Endothelial cell of umbilical vein (primary cell): ENCODE measurements at places on chromosomes 1 and 21.

GRCh38 chr1:244224487-244225430 lies 173.7 kb downstream of the ZBTB18 start:
- H3K27me3 ChIP-seq, result no peaks in the 10 kb centered on the region
- no peaks in the 10 kb centered on the region for H3K36me3 ChIP-seq
- no peak overlapping the region for H3K27ac ChIP-seq
- no peak for DNase-seq

- no peak overlapping the region for H3K27ac ChIP-seq
- H3K27me3 ChIP-seq, result no peaks in the 10 kb centered on the region
- no peak for DNase-seq
- no peak overlapping the region for H3K4me3 ChIP-seq
- no peaks in the 10 kb centered on the region for H3K4me1 ChIP-seq
- H3K36me3 ChIP-seq, result no peaks in the 10 kb centered on the region
Observed at GRCh38 chr1:104856091-104856490, 1106.4 kb downstream of the AMY1C start.

GRCh38 chr21:42311816-42312625 lies 3.2 kb downstream of the TFF3 start:
- DNase-seq, result no peak
- no peaks in the 10 kb centered on the region for H3K36me3 ChIP-seq
- H3K4me3 ChIP-seq, result no peak overlapping the region
- peaks cover 2% of the 10 kb centered on the region for H3K27me3 ChIP-seq
- H3K27ac ChIP-seq, result no peak overlapping the region
- no peaks in the 10 kb centered on the region for H3K4me1 ChIP-seq

DNA sequence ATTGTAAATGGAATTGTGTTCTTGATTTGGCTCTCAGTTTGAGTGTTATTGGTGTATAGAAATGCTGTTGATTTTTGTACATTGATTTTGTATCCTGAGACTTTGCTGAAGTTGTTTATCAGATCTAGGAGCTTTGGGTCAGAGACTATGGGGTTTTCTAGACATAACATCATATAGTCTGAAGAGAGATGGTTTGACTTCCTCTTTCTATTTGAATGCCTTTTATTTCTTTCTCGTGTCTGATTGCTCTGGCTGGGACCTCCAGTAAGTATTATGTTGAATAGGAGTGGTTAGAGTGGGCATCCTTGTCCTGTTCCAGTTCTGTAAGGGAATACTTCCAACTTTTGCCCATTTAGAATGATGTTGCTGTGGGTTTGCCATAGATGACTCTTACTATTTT lies 39.1 kb upstream of the ANGPTL1 start:
- no peaks in the 10 kb centered on the region for H3K27me3 ChIP-seq
- no peak overlapping the region for H3K27ac ChIP-seq
- no peaks in the 10 kb centered on the region for H3K4me1 ChIP-seq
- H3K4me3 ChIP-seq, result no peak overlapping the region

DNA sequence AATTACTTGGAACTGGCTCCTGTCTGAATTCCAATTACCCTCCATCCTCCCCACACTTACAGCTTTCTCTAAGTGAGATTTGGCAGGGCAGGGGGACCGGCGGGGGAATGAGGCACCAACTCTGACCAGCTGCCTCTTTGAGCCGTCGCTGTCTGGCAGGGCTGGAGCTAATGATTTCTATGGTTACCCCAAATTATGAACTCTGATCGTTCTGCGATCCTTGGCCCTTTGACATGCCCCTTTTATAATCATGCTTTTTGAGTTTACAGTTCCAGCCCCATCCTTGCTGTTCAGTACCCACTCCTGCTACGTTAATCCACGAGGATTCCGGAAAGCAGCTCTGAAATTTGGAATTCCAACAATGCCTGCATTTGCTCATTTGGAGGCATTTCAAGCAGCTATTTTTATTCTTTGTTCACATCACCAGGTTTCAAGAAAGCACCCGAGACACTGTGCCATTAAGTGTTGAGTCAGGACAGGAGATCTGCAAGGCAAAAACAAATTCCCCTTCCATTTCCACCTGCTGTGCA lies 54.6 kb upstream of the LBR start:
- H3K27me3 ChIP-seq, result no peaks in the 10 kb centered on the region
- H3K36me3 ChIP-seq, result no peaks in the 10 kb centered on the region
- no peak for DNase-seq
- H3K4me1 ChIP-seq, result no peaks in the 10 kb centered on the region
- no peak overlapping the region for H3K4me3 ChIP-seq

GRCh38 chr21:14901482-14901958 lies 163.3 kb downstream of the NRIP1 start:
- H3K4me1 ChIP-seq, result no peaks in the 10 kb centered on the region
- no peaks in the 10 kb centered on the region for H3K27me3 ChIP-seq
- no peaks in the 10 kb centered on the region for H3K36me3 ChIP-seq
- no peak for DNase-seq
- no peak overlapping the region for H3K27ac ChIP-seq
